Pons (tissue), 1 donor: ENCODE measurements at places on chromosomes 13 and 19.

DNA sequence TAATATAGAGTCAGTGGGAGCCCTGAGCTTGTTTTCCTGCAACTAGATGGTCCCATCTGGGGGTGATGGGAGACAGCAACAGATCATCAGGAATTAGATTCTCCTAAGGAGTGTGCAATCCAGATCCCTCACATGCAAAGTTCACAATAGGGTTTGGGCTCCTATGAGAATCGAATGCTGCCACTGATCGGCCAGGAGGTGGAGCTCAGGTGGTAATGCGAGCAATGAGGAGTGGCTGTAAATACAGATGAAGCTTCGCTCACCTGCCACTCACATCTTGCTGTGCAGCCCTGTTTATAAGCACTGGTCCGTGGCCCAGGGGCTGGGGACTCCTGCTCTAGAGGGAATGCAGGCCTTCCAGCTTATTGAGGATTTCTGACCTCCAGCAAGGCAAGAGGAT is 5.7 kb downstream of the ZNF558 start:
- DNase-seq: no peak

DNA sequence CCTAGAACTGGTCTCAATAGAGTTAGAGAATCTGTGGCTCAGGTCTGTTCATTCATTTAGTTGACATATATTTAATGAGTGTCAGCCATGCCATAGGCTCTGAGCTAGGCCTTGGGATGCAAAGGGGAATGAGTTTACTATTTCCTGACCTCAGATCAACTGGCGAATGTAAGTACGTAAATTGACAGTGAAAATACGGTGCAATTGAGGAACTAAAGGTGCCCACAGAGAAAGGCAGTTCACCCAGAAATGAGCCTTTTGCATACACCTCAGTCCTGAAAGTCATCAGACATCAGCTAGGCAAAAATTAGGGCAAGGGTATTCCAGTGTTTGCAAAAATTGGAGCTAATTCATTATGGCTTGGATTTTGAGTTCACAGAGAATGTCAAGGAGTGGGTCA is 20.6 kb upstream of the UPF3A start:
- no peak for DNase-seq

- no peak for DNase-seq
These were observed 186.2 kb downstream of the VWA8 start for GRCh38 chr13:41774605-41775218.

DNA sequence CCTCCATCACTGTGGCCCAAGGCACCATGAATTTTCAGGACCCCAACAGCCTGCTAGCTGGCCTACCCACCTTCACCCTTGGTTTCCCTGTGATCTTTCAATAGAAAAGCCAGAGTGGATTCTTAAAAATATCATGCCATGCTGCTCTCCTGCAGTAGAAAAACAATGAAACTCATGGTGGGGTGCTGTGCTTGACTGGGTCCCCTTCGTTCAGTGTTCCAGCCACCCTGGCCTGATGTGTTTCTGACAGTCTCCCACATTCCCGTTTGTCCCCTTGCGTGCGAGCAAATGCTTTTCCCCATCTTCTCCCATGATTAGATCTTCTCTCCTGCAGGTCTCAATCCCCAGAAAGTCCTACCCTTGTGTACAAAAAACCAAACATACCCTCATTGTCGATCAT is 43.2 kb downstream of the ABCC4 start:
- no peak for DNase-seq

- no peak for DNase-seq
These were observed 631 bp downstream of the LACC1 start for GRCh38 chr13:43880214-43880855.

DNA sequence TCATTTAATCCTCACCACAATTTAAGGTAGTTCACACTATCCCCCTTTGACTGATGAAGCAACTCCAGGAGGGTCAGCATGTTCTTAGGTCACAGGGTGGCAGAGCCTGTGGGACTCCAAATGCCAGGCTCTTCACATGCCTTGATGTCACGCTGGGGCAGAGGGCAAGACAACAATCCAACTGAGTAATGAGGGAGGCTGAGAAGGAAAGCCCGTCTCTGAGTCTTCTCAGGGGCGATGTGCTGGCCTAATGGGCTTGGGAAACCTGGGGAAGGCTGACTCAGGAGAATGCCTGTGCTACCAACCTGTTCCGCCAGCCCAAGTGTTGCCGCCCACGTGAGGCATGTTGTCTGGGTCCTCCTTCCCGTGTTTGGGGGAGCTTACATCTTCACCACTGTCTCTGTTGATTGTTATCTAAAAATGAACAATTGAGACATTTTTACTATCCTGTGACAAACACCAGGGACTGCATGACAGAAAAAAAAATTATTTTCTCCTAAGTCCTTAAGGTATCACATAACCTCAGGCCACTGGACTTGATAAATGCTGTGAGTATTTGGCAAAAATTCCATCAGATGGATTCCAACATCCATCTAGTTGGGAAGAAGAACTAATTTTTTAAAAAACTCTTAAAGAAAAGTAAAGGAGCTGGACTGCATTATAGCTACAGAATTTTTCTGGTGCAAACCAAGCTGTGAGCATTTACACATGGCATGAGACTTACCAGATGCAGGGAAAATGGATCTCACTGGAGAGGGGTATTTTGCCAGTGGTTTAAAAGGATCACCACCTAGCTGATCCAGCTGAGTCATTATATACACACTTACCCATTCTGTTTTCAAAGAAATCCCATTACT is 157.5 kb downstream of the RGCC start:
- DNase-seq: no peak

DNA sequence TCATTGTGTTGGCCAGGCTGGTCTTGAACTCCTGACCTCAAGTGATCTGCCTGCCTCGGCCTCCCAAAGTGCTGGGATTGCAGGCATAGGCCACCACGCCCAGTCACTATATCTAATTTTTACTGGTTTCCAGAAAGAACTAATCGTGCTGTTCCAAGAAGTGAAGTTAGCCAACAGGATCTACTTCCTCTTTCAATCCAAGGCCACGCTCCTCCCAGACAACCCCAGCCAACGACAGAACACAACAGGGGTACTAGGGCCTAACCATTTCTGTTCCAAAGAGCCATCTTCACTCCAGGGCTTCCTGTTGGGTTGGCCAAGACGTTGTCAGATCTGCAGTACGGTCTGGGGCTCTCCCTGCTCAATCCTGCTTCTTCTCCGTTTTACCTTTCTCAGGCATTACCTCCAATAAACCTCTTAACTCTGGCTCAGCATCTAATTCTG is 7.0 kb upstream of the LSM14A start:
- DNase-seq: no peak

- no peak for DNase-seq
These were observed 76.2 kb upstream of the IRS2 start for GRCh38 chr13:109862627-109863026.

- peak; percentile 70 for DNase-seq
These were observed 44.4 kb downstream of the ELF1 start for GRCh38 chr13:40974460-40975407.

GRCh38 chr13:43267916-43268315 is 244.5 kb downstream of the DNAJC15 start:
- DNase-seq: no peak
